Tibial nerve (tissue), 4 donors: ENCODE measurements at places on chromosomes 7 and 10. TPM values are rescaled to one million over a fixed set of nuclear protein-coding genes. Genes with fewer than 3 reads are reported as not detected.

DNA sequence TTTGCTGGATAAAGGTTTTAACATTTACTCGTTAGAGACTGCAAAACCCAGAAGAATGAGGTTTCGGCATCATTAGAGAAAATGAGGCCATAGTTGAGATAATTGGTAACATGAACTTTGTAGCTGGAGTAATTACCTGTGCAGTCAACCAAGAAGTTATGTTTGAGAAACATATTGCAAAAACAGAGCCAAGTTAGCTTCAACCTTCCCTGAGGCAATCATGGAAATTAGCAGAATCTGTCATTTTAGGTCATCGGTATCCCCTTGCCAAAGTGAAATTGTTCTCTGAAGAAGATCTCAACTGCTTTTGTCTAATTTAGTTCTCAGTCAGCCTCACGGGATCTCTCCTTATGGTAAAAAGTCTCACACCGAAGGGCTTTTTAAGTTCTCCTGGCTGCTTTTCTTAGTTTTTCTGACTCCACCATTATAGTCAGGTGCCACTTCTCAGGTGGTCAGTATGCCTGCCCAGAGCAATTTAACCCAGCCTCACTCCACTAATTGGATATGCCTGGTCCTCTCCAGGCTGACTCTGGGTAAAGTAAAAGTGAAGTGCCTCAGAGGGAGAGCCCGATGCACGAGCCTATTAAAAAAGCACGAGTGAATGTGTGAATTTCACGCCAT is 52.5 kb downstream of the NRCAM start:
- DNase-seq, result no peak

GRCh38 chr7:149444287-149444686 is 16.6 kb downstream of the ZNF777 start:
- DNase-seq, result no peak

DNA sequence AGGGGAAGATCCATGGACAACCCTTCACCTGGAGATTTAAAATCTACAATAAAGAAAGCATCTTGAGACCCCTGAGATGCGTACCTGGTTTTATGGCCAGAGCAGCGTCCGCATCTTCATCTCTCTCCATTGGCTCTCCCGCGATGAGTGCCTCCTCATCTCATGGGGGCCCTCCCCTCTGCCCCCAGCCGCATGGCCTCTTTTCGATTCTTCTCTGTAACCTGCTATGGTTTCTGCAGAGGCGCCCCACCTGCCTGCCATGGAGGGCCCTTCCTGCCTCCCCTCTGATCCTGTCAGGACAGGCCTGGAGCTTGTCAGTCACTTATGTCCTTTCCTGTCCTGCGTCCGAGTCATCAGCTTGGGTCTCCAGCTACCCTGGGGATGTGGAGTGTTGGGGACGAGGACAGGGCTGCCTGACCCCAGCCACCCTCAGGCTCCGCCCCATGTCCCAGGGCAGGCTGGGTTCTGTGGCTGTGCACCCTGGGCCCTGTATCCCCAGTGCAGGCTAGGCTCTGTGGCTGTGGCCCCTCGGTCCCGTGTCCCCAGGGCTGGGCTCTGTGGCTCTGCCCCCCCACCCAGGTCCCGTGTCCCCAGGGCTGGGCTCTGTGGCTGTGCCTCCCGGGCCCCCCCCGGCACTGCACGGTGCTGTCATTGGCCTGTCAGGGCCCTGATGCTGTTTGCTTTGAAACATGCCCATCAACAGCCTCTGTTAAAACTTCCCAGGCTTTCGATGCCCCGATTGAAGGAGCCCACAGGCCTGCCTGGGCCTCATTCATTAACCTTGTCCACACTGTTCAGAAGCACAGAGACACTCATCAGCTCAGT is 99.8 kb downstream of the WDR37 start:
- DNase-seq, result no peak

DNA sequence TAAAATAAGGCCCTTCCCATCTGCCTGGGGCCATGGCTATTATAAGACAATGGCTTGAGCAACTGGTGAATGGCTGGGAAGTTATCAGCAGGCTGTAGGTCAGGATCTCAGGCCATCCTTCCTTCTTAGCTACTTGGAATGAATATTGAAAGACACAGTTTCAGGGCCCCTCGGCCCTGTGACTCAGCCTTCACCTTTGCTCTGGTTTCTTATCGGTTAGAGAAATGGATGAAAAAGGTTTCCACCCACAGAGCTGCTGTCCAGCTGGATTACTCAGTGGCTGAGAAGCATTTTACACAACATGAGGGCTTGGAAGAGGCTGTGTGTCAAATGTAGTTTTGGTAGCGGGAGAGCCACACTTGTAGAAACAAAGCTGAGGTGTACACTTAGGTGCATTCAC is 9.4 kb downstream of the ACSL5 start:
- no peak for DNase-seq

DNA sequence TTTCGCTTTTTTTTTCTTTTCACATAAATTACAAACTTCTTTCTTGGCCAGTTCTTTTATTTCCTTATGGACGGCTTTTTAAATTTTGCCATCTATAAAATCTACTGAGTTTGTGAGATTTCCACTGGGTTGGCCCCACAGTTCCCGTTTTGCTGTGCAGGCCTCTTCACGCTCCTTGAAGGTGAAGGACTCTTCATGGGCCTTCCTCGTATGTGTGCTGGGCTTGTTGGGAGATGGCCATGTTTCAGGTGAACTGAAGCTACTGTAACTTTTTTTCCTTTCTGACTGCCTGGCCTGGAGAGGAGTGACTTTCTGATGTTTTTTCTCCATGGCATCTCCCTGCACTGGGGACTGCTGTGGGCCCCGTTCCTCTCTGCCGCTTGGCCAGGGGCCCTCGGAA is 262.4 kb downstream of the COBL start:
- no peak for DNase-seq

DNA sequence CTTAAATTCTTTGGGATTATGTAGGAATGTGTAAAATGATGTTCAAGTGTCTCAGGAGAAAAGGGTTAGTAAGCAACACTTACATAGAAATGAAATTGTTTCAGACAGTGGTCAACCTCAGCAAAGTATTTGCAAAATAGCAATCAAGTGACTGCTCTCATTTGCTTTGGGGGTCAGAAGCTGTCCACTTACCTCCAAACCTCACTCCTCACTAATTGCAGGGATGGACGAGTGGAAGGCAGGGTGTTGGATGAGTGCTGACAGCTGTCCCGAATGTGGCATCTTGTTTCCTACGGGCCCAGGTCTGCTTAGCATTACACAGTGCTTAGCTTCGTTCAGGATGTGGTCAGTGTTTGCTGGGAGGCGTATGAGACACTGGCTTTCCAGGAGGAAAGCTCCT is 437.0 kb downstream of the SUGCT start:
- DNase-seq, result no peak

DNA sequence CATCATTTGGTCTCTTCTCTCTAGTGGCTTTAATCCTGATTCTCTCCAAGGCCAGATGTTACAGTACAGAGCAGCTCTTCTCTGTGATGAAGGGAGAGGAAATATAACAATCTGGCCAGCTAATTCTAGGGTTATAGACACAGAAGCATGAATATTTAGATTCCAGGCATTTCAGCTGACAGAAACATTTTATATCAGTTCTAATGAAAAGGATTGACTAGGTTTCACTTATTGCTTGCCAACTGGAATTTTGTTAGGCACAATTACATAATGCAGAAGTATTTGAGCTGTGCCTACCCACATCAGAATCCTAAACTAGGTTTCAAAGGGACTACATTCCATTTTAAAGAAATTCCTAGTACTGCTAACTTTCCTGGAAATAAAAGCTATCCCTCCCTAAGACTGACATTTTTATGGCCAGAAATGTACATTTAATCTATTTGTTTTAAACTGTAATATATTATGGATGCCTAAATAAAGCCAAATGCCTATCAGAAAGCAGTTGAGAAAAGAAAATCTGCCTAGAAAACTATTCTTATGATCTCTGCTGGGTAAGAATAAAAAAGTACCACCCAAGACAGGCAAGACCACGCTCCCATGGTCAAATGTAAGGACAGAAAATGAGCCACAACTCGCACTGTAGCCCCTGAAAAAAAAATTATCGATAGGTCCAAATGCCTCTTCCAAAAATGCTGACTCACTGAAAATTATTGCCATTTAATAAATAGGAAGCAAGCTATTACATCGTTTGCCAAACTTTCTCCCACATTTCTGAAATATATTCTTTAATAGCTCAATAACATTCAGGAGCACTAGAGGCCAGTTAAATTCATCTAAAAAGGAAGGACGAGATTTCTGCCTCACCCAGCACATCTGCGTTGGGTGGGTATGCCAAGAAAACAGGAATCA is 498.1 kb downstream of the KCNMA1 start:
- DNase-seq, result no peak

DNA sequence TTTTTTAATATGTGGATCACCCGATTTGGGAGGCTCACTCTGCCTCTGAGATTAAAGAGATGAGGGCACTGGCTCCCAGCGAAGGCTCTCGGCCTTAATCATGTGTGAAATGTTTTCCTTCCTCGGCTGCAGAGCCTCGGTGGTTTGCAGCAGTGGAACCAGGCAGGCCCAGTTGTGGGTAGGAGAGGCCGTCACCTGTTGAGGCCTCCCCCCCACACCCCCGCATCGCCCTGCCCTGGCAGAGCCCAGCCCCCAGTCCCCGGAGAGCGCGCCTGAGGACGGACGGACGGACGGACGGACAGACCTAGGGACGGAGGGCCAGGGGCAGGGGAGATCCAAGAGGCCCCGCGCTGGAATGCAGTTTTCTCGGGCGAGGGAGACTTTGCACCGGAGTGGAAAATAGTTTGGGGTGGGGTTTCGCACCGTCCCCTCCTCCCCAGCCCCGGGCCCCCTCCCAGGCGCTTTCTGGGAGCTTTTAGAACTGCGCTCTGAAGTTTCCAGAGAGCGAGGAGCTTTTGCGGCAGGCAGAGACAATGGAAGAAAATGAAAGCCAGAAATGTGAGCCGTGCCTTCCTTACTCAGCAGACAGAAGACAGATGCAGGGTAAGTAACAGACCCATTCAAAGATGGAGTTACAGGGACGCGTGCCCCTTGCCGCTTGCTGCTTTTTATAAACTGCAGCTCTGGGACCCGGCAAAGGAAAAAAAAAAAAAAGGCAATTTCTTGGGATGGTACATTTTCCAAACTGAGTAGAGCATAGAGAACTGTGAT is at the start of gene KIAA1217:
Gene KIAA1217, plus strand, starts transcription at position 478 of the 771 bp plus-strand sequence. Its CDS starts 56 bp downstream, at position 534.
- no peak for DNase-seq

- no peak for DNase-seq
These were observed 634.1 kb downstream of the GALNT17 start for GRCh38 chr7:71766016-71766415.

GRCh38 chr7:34463830-34464229 is 194.2 kb upstream of the NPSR1 start:
- no peak for DNase-seq

DNA sequence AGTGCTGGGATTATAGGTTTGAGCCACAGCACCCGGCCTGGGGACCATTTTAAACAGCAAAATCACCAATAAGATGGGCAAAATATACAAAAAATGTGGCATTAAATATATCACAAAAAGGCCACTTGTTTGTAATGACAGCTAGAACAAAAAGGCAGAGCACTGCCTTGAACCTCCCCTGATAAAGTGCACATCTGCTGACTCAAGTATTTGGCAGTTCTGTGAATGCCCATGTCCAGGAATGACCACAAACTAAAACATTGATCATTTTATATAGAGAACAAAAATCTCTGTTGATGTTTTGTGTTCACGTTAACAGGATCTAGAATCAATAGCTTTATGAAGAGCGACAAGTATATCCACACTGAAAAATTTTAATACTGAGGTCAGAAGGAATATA is 21.5 kb downstream of the HERC4 start:
- DNase-seq, result no peak

- no peak for DNase-seq
These were observed 510.1 kb downstream of the ARL4A start for GRCh38 chr7:13197501-13197900.

DNA sequence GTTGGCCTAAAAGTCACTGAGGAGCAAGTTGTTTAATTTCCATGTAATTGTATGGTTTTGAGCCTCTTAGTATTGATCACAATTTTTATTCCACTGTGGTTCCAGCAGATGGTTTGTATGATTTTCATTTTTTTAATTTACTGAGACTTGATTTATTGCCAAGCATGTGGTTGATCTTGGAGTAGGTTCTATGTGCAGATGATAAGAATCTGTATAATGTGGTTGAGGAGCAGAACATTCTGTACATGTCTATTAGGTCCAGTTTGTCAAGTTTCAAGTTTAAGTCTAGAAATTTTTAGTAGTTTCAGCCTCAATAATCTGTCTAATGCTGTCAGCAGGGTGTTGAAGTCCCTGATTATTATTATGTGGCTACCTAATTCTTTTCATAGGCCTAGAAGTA is 22.7 kb upstream of the ZWINT start:
- no peak for DNase-seq

- DNase-seq, result no peak
These were observed 8.4 kb upstream of the HBP1 start for GRCh38 chr7:107160389-107160788.

GRCh38 chr7:6248581-6248980 is 23.8 kb downstream of the CYTH3 start:
- no peak for DNase-seq

DNA sequence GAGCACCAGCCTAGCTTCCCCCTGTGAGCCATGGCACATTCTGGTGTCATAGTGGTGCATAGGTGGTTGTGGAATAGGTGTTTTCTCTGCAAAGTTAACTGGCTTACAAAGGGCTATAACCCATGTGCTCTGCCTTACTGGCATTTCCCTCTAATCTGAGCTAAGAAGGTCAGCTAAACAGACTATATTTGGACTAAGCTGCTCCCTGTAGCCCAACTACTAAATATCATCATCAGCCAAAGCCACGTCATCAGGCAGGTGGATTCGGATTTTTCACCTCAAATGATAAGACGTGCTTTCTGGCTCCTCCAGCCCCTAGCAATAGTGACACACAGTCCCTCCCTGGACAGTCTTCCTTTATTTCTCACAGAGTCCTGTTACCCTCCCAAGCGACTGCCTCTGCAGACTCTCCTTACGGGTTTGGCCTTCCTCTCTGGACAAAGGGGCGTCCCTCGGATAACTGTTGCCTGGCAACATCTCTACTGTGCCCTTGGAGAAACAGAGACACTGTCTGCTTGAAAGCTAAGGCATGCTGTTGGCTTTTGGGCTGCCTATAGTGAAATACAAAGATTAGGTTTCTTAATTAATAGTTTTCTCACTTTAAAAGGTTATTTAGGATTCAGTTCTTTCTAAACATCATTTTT is 9.1 kb downstream of the SLC13A4 start:
- DNase-seq, result no peak

PDE6C gene
- total RNA-seq, result not detected

ERVW-1 gene
- total RNA-seq, result not detected

OR13A1 gene
- not detected for total RNA-seq
